Naive thymus-derived CD4-positive, alpha-beta T cell (primary cell): ENCODE measurements at places on chromosomes 16 and 17. TPM values are rescaled to one million over a fixed set of nuclear protein-coding genes. Genes with fewer than 3 reads are reported as not detected.
A peak's percentile ranks its signal among the peaks of the same experiment; 100 is the strongest.

- H3K27me3 ChIP-seq, result no peaks in the 10 kb centered on the region
- H3K36me3 ChIP-seq, result no peaks in the 10 kb centered on the region
- peak overlapping the region; percentile 91 for H3K4me3 ChIP-seq
- peaks cover 17% of the 10 kb centered on the region for H3K4me1 ChIP-seq
Observed at GRCh38 chr17:6639586-6640535, 650 bp downstream of the KIAA0753 start.

DNA sequence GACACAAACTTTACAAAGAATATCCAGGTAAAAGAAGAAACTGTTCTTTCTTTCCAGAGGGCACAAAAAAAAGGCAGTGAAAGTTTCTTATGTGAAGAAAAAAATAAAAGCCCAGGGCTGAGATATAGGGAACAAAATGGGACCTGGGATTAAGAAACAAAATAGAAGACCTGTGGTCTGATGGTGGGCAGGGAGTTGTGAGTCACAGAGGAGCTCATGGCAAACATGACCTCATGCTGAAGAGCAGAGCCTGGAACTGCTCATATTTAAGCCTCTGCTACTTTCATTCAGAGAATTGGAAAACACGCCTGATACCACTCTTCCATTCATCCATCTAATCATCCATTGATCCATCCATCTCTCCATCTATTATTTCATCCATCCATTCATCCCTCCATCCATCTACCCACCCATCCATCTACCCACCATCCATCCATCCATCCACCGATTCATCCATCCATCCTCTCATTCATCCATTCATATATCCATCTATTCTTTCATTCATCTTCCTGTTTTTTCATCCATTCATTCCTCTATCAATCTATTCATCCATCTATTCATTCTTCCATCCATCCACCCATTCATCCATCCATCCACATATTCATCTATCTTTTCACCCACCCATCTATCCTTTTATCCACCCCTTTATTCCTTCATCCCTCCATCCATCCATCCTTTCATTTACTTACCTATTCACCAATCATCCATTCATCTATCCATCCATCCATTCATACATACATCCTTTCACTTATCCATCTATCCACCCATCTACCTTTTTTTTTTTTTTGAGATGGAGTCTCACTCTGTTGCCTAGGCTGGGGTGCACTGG is 30.0 kb downstream of the WFDC1 start:
- H3K36me3 ChIP-seq, result no peaks in the 10 kb centered on the region
- no peaks in the 10 kb centered on the region for H3K27me3 ChIP-seq
- H3K4me3 ChIP-seq, result no peak overlapping the region
- no peak for DNase-seq
- H3K4me1 ChIP-seq, result no peaks in the 10 kb centered on the region

DNA sequence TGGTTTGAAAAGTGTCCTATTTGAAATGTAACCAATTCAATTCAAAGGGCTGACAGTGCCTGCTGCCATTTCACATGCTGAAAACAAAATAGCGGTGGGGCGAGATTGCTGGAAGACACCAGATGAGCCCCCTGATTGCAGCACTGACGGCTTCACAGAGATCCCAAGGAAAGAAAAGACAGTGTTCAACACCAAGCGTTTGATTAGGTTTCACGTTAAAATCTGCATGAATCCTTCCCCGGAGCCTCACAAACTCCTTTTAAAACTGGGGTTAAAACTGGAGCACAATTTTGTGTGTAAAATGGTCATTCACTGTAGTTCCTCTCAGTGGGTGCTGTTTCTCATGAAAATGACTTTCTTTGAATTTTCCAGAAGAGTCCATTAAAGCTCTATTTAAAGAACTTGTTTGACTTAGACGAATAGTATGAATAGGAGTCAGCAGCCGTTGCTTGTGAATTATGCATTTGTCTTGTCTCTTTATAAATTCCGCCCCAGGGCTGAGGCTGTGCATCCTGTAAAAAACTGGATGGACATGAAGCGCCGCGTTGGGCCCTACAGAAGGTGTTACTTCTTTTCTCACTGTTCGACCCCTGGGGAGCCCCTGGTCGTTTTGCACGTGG is 8.8 kb downstream of the MLYCD start:
- DNase-seq, result no peak
- peaks cover 12% of the 10 kb centered on the region for H3K36me3 ChIP-seq
- no peaks in the 10 kb centered on the region for H3K4me1 ChIP-seq
- H3K27me3 ChIP-seq, result no peaks in the 10 kb centered on the region
- H3K4me3 ChIP-seq, result no peak overlapping the region

GRCh38 chr16:87194172-87194571 is 123.0 kb downstream of the C16orf95 start:
- H3K4me3 ChIP-seq, result no peak overlapping the region
- no peak for DNase-seq
- H3K27ac ChIP-seq, result no peak overlapping the region
- no peaks in the 10 kb centered on the region for H3K27me3 ChIP-seq
- H3K36me3 ChIP-seq, result no peaks in the 10 kb centered on the region

- no peaks in the 10 kb centered on the region for H3K4me1 ChIP-seq
- no peaks in the 10 kb centered on the region for H3K27me3 ChIP-seq
- DNase-seq, result no peak
- H3K27ac ChIP-seq, result no peak overlapping the region
- peaks cover 35% of the 10 kb centered on the region for H3K36me3 ChIP-seq
Observed at GRCh38 chr16:11016993-11017392, 72.6 kb downstream of the CLEC16A start.

DNA sequence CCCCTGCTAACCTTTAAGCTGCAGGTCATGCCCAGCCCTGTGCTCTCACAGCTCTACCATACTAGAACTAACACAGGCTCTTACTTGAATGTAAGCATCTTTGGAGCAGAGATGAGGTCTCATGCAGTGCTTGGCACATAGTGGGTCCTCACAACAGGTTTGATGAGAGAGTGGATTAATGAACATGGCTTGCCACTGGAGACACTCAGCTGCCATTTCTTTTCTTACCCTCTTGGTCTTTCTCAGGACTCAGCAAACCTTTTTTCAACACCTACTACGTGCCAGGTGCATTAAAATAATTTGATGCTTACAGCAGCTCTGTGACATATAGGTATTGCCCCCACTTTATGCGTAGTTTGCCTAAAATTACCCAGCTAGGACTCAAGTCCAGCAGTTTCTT is 133.2 kb downstream of the MSI2 start:
- H3K4me3 ChIP-seq, result no peak overlapping the region
- no peak for DNase-seq
- H3K4me1 ChIP-seq, result no peaks in the 10 kb centered on the region
- H3K27me3 ChIP-seq, result no peaks in the 10 kb centered on the region

DNA sequence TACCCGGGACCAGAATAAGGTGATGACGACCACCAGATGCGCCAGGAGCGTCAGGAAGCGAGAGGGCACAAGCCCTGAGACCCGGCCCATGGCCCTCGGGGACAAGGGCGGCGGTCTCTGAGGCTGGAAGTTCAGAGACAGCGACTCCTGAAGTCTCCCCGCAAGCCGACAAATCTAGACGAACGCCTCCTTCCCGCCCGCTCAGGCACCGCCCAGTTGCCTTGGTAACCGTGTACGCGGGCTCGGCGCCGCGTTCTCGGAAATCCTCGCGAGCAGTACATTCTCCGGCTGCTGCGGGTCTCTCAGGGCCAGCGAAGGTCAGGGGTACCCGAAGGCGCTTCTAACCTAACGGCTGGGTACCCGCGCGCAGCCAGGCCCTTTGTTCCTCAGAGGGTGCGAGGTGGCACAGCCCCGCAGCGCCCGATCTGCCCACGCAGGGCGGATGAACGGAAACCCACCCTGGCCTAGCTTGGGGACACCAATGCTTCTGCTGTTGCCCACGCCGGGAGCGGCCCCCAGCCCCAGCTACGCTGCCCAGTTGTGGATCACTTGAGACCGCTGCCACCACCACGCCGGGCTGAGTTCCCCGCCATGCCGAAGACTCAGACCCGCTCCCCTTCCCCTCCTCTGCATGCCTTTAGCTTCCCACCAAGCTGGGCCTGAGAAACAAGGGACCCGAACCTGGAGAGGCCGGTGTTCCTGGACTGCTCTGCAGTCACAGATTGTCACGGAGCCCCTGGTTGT is at the start of gene TMEM107:
TSS of gene TMEM107 (minus strand) at position 184 of the 744 bp plus-strand sequence. CDS start at position 90, 94 bp downstream.
- peak; percentile 80 for DNase-seq
- peak within 1 kb of the TSS; percentile 87 for H3K27ac ChIP-seq
- no peaks in the 10 kb centered on the region for H3K36me3 ChIP-seq
- H3K27me3 ChIP-seq, result no peaks in the 10 kb centered on the region
- H3K4me1 ChIP-seq, result peaks cover 26% of the 10 kb centered on the region
- peak within 1 kb of the TSS; percentile 78 for H3K4me3 ChIP-seq

The SEPTIN12 gene
- not detected for total RNA-seq
